ENCODE measurements at places on chromosomes 16 and 17.

DNA sequence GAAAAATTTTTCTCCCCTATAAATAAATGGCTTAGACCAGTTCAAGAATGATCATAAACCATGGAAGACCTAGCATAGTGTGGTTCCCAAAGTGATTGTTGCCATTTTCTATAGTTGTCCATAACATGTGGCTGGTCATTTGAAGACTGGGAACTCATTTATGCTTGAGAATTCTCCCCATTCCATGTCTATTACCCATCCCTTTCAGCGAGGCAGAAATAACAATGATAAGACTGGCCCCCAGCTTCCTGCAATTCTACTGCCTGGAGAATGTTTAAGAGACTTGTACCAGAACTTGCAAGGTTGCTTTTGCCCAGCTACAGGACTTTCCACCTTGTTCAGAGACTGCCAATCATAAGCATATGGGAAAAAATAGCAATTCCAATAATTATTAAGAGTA is 146.5 kb upstream of the CDH11 start:
- no peak for DNase-seq

- no peak for DNase-seq
These were observed 655 bp upstream of the NPTX1 start for GRCh38 chr17:80476877-80477646.

DNA sequence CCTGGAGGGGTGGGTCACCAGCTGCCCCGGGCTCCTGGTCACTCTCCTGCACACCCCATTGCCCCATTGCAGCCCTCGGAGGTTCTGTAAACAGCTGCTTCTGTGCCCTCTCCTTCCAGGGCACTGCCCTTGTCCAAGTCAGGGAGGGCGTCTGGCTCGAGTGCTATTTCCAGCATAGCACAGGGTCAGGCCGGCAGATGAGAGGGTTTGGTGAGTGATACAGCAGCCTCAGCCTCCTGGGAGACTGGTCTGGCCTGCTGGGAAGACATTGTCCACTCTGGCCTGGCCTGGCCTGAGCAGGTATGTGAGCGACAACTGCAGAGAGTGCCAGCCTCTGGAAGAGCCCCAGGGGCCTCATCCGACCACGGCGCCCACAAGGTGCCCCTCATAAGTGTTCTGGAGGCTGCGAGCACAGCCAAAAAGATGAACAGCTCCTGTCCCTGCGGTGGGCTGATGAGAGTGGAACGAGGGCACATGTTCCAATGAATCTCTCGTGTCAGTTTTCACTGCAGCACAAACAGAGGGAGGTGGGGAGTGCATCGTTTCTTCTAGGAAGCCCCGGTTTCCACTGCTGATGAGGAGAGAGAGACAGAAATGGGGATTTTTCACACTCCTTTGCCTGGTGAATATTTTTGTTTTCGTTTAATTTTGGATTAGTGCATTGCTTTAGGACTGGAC is 105.8 kb upstream of the SDK2 start:
- DNase-seq = no peak

DNA sequence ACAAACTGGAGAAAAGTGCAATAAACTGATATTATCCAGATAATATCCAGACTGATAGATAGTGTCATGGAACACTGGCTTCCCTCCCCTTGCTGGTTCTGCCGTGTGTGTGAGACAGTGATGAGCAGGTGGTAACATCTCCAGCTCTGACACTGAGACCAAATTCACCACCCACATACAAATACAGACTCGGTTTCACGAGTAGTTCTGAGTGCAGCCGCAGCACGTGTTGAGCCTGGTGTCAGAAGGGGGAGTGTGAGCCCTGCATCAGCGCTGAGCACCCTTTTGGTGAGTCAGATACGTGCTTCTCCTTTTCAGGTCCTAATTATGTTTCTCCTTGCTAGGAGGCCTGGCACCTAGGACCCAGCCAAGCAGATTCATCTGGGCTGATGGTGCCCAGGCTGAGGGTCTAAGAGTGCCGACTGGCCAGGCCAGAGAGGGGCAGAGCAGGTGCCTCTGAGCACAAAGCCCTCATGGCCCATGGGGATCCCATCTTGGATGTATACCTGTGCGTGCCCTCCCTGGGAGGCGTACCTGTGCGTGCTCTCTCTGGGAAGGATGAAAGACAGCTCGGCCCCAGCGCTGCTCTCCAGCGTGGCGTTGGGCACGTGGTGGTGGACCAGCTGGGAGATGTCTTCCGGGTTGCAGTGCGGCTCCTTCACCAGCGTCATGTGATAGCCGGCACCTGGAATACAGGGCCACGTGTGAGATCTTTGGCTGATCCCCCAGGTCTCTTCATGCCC is 27.3 kb upstream of the RNPS1 start:
- DNase-seq = no peak

- DNase-seq = no peak
These were observed 22.7 kb downstream of the GINS3 start for GRCh38 chr16:58415003-58415402.

DNA sequence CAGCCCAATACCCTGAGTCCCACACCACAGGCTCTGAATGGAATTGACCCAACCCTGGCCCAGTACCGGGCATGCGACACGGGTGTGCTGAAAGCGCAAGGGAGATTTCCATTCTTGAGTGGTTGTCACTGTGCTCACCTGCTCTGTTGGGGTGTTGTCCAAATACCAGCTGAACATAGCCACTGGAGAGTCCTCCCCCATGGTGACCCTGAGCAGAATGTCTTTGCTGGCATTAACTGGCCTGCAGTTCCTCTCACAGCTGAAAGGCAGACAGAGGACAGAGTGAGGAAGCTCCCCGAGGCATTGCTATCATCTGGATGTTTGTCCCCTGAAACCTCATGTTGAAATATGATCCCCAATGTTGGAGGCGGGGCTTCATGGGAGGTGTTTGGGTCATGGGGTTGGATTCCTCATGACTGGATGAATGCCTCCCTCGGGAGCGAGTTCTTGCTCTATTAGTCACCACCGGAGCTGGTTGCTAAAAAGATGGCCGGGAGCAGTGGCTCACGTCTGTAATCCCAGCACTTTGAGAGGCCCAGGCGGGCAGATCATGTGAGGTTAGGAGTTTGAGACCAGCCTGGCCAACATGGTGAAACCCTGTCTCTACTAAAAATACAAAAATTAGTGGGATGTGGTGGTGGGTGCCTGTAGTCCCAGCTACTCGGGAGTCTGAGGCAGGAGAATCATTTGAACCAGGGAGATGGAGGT is 57.3 kb upstream of the BCO1 start:
- DNase-seq = peak; percentile 86

GRCh38 chr16:62130101-62130500 is 93.9 kb upstream of the CDH8 start:
- no peak for DNase-seq

- DNase-seq = no peak
These were observed 6.7 kb downstream of the SMTNL2 start for GRCh38 chr17:4590981-4591453.

GRCh38 chr16:87025676-87026075 is 291.5 kb downstream of the C16orf95 start:
- DNase-seq = no peak

DNA sequence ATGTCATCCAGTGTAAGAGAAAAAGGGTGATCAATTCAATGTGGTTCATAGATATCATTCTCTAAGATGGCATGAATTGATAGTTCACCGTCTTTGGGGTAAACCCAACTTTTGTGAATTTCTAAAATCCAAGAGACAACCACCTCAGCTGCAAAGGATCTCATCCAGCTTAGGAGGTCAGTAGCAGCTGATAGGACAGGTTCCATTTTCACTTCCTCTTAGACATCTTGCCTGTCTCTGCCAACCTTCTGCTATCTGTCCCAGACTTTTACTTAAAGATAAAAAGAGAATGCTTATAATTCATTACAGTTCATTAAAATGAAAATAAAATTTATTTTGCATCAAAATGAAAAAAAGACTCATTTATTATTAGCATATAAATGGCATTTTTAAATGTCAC is 468.2 kb downstream of the XYLT1 start:
- DNase-seq = no peak

GRCh38 chr16:67423015-67423414 is 6.7 kb upstream of the ZDHHC1 start:
- DNase-seq = no peak

GRCh38 chr16:11233727-11234376 is 22.2 kb downstream of the SOCS1 start:
- no peak for DNase-seq

- no peak for DNase-seq
These were observed 48.7 kb downstream of the CPPED1 start for GRCh38 chr16:12754824-12755543.

DNA sequence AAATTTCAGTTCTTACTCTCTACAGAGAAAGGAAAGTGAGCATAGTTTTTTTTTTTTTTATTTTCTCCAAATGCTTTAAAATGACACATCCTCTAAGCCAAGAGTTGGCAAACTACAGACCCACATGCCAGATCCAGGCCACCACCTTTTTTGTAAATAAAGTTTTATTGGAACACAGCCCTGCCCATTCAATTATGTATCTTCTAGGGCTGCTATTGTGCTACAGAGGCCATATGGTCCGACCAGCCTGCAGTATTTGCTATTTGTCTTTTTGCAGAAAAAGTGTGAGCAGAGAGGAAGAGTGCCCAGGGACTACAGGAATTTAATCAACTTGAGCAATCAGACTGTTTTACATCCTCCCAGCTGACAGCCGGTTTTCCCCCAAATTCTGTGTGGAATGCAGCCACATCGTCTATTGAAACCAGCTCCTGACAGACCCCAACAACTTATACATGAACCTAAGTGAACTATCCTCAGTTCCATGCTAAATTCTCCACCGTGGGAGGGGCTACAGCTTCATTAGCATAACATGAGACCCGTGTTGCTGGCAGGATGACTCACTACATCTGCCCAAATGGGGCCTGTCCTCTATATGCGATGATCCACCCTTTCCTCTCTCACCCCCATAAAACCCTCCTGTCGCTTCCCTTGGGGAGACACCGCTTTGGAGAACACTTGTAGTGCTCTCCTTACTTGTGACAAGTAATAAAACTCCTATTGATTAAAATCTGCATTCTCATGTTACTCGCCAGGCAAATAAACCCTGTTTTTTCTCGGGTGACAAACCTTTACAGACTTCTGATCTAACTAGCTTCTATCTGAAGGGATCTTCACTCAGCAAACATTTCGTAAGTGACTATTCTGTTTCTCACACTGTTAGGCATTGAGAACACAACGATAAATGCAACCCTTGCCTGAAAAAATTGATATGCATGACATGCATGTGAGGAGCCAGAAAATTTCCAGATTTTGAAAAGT is 149.4 kb upstream of the HS3ST3A1 start:
- no peak for DNase-seq

DNA sequence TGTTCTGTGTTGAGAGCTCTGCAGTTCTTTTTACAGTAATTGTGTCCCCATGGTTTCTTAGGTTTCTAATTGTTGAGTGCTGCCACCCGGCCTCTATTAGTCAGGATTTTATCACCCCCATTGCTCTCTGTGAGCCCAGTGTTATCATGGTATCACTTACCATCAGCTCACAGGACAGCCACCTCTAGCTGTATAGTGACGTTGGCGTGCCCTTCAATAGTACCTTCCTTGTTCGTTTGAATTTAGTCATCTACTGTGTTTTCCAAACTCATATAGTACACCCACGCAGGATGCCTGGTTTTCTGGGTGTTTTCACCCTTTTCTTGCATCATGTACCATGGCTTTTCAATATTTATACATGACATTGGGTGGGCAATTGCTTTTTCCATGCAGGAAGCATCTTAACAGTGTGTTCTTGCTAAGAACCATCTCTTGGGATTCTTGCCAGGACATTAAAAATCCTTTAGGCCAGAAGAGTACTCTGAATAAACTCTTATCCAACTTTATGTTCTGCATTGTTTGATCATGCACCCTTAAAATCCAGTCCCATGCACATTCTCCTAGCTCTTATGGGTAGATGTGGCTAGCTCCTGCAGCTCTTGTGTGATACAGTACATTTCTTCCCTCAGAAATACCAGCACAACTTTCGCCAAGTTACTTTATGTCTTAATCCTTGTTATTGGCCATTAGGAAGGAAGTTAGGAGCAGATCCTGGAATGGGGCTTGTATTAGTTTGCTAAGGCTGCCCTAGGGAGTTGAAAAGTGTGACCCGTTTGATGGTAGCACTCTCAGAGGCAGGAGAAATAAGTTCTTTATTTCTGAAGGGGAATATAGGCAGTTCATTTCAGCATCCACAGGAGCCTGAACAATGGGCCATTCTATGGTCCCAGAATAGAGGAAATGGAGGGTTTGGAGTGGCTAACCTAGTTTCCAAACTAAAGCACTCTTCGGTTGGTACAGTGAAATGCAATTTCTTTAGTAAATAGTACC is 11.3 kb upstream of the ABCA10 start:
- no peak for DNase-seq

DNA sequence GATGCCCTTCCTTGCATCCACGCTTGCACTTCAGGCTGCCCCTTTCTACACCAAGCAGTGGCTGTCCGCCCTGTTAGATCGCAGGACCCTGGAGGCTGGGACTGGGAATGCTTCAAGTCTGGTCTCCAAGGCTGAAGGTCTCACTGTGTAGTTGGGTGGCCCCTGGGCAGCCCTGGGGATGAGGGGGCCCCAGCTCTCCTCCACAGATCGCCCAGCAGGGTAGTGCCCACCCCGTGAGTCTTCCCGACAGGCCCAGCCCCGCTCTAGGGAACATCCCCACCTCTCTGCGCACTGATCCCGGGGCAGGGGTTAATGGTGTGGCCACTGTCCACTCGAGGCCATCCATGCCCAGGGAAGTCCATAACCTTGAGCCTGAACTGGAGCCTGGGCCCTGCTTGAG is 10.3 kb downstream of the ZNF213 start:
- no peak for DNase-seq

- DNase-seq = no peak
These were observed 67.3 kb downstream of the SCNN1B start for GRCh38 chr16:23369416-23369815.

DNA sequence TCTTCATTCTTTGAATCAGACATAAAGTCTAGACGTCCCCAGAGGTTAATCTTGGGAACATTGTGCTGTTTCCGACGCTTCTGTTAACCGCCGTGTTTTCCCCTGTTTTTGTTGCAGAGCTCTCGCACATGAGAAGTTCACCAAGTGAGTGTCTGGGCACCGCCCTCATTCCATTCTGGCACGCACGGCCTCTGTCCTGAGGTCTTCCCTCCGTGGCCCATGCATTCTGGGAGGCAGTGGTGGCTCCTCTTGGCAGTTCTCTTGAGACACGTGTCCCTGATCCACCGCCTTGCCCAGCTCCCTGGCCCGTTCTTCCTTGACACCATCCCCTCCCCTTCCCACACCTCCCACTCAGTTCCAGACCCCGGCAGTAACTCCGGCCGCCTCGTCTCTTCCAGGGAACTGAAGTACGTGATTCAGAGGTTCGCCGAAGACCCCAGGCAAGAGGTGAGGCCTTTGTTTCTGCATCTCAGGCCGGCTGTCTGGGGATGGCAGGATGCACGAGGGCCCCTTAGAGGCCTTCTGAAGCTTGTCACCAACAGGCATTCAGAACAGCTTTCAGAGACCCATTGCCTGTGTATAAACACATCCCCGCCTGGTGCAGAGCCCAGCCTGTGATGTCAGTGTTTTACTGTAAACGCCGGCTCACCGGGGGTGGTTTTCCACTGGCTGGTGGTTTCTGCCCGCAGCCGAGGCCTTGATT is 85.9 kb upstream of the PLCG2 start:
- no peak for DNase-seq

All from left renal cortex interstitium (tissue), 4 donors.